ENCODE measurements at places on chromosomes 3 and 15. TPM values are rescaled to one million over a fixed set of nuclear protein-coding genes. Genes with fewer than 3 reads are reported as not detected.

The GOLGA8J gene
- total RNA-seq, result not detected

The MUSTN1 gene
- not detected for total RNA-seq

The GADL1 gene
- not detected for total RNA-seq

The YEATS2 gene
- 48.3 TPM for total RNA-seq

The SCG5 gene
- total RNA-seq, result 42.2 TPM

GRCh38 chr3:122786066-122786465 lies 7.6 kb downstream of the HSPBAP1 start:
- no peak for DNase-seq

DNA sequence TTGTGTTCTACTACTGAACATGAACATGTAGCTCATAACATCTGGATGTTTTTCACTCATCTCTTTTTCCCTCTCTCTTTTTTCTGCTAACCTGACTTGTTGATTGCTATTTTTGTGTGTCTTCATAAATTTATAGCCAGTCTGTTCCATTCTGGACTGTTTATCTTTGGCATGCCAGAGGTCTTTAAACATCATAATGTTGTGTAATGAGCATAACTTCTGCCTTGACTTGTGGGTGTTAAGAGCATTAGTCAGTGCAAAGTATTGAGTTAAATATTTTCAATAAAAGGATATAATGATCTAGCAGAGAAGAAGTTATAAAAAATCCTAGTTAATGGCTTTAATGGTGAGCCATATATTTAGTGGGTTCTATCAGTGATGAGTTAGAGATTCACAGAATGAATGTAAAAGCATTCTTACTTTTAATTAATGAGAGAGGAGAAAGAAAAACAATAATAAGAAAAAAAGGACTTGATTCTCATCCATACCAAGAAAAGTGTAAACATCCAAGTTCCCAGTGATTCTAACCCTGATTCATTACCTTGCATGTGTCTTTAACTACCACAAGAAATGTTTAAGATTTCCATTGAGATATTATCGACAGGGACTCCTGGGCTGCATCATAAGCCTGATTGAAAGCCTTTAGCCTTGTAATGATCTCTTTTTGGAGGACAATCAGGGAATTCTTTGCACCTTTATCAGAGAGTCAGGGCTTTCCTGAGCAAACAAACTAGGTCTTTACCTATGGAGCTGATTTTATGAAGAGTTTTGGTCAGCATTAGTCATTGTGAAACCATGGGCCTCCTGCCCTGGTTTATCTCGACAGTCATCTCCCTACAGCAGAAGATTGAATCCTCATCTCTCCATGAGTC lies 22.9 kb downstream of the MITF start:
- no peak for DNase-seq

DNA sequence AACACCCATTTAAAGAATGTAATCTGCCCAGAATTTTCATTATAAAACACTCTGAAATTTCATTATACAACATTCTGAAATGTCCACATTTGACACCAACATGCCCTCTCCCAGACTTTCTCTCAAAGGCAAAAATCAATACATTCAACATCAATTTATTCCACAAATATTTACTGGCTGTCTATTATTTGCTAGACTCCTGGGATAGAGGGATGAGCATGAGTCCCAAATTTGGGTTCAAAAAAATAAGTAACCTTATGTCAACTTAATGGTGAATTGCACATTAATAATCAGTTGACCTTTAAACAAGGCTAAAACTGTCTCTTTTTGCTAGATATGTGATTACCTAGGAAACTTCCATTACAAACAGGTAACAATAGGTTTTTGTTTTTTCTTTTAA lies 109.0 kb downstream of the SERPINI1 start:
- DNase-seq, result no peak

- DNase-seq, result no peak
Measured at GRCh38 chr3:96706509-96706908, 107.9 kb upstream of the EPHA6 start.

- no peak for DNase-seq
Measured at GRCh38 chr3:5466717-5467116, 279.2 kb downstream of the EDEM1 start.

DNA sequence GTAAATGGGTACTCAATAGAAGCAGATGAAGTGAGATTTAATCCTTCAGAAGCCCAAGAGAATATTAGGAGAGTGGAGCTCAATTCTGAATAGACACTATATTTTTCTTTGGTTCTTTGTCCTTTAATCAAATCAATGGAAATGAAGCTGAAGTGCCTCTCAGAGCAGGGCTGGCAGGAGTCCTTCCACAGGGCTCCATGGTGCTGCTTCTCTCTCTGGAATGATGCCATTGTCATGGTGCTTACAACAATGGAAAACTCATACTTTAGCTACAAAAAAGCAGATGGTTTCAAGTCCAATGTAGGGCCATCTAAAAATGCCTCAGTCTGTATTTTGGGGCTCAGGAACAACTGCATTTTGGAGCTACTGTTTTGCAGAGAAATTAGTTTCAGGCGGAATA lies 125.1 kb downstream of the SNRK start:
- DNase-seq, result no peak

DNA sequence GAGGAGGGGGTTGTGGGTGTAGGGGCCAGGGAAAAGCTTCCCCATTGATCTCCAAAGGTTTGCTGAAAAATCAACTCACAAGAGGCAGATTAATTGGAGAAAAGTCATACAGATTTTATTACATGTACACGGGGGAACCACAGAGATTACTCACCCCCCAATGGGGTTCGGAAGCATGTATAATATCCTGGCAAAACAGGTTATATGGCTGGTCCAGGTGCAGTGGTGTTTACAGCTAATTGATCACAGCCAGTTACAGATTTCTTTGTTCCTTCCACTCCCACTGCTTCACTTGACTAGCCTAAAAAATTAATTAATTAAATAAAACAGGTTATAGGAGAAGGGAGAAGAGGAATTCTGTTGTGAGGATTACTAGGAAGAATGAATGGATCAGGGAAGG lies 22.4 kb downstream of the PRKCI start:
- no peak for DNase-seq

DNA sequence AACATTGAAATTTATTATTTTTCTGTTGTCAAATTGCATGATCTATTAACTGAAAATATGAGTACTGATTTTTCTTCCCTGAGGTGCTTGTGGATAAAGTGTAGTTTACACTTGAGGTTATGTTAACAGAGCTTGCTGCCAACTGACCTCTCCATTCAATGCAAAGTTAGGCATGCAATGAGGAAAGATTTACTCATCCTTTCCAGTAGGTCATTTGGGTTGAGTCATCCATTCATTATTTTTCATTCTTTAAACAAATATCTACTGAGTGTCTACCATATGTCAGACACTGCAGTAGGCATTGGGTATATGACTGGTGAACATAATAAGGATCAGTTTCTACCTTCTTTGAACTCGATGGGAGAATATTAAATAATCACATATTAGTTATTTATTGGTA lies 604.1 kb downstream of the EDEM1 start:
- DNase-seq, result no peak

Measured in uterus (tissue), 4 donors.